ENCODE measurements at places on chromosomes 5 and 9.

DNA sequence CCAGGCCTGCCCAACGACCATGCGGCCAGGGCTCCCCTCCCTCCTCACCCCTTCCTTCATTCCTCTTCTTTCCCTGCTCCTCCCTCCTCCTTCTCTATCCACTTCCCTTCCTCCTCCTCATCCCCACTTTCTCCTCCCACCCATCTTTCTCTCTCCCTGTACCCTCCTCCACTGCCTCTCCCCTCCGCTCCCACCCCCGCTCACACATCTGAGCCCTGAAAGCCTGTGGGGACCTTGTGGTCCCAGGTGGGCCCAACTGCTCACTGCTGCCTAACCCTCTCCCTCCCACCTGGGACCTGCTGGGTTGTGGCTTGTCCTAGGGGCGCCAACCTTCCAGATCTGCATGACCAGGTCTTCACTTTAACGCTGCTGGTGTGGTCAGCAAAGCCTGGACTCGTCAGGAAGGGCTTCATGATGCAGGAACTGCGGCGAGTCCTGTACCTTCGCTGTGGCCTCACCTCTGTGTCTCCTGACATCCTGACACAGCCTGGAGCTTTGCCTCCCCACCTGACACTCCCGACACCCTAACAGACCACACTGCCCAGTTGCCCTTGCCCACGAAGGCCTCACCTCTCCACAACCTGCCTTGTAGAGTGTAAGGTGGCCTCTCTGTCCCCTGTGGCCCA is 34.6 kb downstream of the C5orf15 start:
- DNase-seq, result no peak

- DNase-seq, result no peak
Observed at GRCh38 chr5:143506836-143507552, 103.5 kb upstream of the NR3C1 start.

DNA sequence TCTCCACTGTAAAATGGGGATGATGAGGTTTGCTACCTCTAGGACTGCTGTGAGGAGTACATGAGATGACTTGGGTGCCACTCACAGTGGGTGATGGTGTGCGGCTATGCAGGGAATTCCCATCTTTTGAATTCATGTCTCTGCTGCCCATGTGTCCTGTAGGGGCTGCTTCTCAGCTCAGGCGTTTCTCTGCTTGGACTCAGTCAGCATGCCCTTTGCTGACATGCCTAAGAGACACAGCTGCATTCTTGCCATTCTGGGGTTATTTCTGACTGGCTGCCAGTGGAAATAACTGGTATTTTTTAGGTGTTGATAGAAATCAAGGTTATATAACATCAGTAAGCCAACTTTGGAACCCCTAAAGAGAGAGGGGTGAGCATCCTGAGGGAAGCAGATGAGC is 24.3 kb upstream of the XPA start:
- no peak for DNase-seq

DNA sequence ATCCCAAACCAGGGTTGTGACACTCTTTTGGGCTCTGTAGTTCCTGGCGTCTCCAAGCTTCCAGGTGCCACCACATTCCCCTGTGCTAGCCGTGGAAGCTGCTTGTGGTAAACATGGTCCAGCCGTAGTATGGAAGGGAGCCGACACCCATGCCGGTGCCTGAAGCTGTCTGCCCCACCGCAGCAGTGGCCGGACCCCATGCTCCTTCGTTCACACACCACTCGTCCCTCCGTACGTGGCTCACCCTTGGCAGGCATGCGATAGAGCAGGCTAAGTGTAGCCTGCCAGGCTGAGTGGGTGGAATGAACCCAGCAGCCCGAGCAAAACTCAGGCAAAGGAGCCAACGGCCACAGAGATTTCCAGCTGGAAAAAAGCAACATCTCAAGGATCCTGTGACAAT is 2030.4 kb downstream of the EFNA5 start:
- no peak for DNase-seq

Data from amygdala (tissue), 56 donors.